ENCODE measurements at places on chromosomes 1 and 21.

- DNase-seq: no peak
Observed at GRCh38 chr1:38474738-38475623, 384.6 kb downstream of the RRAGC start.

DNA sequence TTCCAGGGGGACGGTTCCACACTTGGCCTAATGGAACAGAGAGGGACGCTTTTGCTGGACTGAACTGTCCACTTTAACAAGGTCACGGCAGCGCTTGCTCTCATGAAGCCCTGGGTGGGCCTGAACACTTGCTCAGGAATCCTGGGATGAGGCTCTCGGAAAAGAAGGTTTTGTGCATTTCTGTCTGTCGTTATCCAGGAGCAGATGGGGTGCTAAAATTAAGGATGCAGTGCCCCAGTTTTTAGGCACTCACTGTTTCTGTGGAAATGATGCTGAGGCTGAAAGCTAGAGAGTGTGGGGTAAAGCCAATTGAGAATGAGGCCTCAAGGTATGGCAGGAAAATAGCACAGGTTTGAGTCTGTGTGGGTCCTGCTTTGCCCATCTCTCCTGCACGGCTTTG, 111.0 kb downstream of the DAB1 start:
- no peak for DNase-seq

DNA sequence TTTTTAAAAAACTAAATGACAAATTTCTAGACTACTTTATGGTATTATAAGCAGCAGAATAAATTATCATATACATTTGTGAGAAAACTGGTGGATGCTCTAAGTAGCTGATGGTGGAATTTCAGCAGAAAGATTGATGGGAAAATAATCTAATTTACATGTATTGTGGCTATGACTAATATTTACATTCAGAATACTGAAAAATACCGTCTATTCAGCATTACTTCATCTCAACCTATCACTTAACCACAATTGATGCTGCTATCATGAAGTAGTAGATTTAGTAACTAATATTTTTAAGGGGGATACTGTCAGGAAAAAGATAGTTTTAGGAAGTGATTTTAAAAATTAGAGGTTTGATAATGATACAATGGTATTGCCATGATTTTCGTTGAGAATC, 137.9 kb downstream of the IFI44 start:
- no peak for DNase-seq

GRCh38 chr1:174799136-174799479, 200.6 kb upstream of the CACYBP start:
- no peak for DNase-seq

GRCh38 chr1:35223084-35223630, 30.2 kb upstream of the SFPQ start:
- no peak for DNase-seq

DNA sequence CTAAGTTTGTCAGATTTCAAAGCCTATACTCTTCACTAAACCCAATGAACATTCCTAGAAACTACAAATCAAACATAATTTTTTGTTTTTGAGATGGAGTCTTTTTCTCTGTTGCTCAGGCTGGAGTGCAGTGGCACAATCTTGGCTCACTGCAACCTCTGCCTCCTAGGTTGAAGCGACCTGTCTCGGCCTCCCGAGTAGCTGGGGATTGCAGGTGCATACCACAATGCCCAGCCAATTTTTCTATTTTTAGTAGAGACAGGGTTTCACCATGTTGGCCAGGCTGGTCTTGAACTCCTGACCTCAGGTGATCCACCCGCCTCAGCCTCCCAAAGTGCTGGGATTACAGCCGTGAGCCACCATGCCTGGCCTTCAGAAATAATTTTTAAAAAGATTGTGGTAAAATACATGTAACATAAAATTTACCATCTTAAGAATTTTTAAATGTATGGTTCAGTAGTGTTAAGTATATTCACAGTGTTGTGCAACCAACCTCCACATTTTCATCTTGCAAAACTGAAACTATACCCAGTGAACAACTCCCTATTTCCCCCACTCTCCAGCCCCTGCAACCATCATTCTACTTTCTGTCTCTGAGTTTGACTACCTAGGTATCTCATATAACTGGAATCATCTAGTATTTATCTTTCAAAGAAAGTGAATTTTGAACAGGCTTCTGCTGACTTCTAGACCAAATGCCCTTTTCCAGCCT, 2.7 kb upstream of the CFAP141 start:
- DNase-seq: peak; percentile 33

- peak; percentile 73 for DNase-seq
Observed at GRCh38 chr1:206461602-206462455, 8.4 kb upstream of the IKBKE start.

DNA sequence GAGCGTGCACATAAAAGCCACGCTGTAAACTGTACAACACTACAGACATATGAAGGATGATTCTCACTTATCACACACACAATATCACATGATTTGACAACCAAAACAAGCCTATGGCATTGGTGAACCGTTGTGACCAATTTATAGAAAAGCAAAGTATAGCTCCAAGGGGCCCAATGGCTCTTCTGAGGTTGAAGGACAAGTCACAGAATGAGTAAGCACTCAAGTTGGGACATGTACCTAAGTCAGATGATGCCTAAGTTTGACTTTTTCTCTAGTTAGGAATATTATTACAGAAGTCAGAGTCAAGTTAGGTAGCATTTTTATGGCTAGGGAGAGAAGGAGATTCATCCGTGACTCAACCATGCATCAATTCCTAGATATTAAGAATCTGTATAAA, 45.7 kb downstream of the PLPP3 start:
- no peak for DNase-seq

DNA sequence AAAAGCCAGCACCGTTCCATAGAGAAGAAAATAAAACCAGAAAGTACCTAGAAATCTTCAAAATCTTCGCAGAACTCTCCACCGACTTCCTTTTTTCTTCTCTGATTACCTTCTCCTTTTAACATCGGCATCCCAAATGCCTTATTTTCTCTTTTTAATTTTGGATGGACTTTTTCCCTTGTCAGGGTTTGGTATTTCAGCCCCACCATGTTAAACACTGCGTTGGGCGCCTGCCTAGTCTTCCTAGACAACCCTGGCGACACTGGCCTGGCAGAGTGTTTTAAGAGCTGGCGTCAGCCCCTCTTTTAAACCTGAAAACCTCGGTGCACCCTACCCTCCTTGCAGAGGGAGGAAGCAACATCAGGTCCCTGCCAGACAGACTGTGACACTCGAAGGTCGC, 66.0 kb upstream of the EFHD2 start:
- DNase-seq: no peak
